ENCODE measurements at places on chromosomes 7 and 10.
A peak's percentile ranks its signal among the peaks of the same experiment; 100 is the strongest.

DNA sequence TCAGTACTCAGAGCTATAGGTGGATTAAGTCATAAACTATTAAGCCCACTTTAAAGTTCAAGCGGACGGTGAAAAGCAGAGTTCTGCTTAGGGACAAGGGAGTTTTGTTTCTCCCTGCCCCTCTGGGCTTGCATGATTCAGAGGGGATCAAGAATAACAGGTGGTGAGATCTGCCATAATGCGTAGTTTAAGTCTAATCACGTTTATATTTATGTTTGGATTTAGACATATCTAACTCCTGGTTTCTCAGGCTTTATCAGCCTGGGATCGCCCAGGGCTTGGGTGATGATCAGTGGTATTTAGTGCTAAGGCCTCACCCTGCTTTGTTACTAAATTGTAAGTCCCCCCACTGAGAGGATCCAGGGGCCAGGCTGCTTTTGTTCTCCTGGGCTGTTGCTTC, 335.4 kb upstream of the NRP1 start:
- no peak for DNase-seq

GRCh38 chr7:75619636-75620035, 119.1 kb downstream of the HIP1 start:
- DNase-seq = no peak

DNA sequence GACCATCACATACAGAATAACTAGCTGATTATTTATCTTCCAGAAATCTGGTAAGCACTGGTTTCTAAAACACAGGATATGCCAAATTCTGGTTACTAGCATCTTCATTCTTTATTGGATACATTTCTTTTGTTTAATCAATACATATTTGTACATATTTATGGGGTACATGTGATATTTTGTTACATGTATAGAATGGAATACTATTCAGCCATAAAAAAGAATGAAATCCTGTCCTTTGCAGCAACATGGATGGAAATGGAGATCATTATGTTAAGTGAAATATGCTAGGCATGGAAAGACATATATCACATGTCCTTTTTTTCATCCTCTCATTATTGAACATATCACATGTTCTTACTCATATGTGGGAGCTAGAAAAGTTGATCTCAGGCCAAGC, 32.7 kb upstream of the PURB start:
- DNase-seq = no peak

- DNase-seq = no peak
Measured at GRCh38 chr7:2068693-2069471, 163.9 kb downstream of the MAD1L1 start.

DNA sequence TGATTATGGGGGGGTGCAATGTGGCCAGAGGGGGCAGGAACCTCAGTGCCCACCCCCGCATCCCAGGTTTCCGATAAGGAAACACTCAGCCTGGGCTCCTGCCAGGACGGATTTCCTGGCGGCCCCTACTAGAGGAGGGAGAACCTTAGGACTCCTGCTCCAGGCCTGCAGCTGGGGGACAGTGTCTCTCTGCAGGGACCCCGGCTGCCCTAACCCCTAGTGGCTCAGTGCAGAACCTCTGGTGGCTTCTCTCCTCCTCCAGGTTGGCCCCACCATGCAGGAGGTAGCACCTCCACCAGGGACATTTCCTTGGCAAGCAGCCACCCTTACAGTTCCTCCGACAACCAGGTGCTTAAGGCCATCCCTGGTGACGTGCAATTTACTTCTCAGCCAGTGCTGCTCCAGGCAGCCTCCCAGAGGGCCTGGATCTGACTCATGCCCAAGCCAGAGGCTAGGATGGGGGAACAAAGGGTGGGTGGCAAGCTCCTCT, 31.9 kb downstream of the SH2B2 start:
- no peak for DNase-seq

- no peak for DNase-seq
Measured at GRCh38 chr7:7977774-7978173, 9.2 kb downstream of the GLCCI1 start.

- DNase-seq = no peak
Measured at GRCh38 chr7:117682681-117683385, 190.4 kb downstream of the CTTNBP2 start.

DNA sequence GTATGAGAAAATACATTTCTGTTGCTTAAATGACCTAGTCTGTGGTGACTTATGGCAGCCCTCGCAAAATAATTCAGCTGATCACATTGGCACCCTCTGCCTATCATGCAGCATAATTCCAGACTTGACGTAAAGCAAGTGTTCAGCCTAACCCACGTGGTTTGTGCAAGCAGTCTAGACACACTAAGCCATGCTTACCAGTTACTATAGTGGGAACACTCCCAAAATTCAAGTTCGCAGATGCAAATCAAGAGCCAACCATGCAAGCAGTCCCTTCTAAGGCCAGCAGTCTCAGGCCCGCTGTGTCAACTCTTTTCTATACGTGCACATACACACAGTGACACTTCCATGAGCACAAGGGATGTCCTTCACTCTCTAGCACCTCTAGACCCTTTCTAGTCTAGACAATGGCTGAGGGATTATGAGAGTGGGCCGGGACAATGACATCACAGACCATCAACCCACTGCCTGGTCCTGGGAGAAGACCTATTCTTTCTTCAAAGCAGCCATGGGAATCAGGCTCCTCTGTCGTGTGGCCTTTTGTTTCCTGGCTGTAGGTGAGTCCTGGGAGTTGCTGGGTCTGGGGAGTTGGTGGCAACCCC, 29.0 kb upstream of the PRSS1 start:
- no peak for DNase-seq

DNA sequence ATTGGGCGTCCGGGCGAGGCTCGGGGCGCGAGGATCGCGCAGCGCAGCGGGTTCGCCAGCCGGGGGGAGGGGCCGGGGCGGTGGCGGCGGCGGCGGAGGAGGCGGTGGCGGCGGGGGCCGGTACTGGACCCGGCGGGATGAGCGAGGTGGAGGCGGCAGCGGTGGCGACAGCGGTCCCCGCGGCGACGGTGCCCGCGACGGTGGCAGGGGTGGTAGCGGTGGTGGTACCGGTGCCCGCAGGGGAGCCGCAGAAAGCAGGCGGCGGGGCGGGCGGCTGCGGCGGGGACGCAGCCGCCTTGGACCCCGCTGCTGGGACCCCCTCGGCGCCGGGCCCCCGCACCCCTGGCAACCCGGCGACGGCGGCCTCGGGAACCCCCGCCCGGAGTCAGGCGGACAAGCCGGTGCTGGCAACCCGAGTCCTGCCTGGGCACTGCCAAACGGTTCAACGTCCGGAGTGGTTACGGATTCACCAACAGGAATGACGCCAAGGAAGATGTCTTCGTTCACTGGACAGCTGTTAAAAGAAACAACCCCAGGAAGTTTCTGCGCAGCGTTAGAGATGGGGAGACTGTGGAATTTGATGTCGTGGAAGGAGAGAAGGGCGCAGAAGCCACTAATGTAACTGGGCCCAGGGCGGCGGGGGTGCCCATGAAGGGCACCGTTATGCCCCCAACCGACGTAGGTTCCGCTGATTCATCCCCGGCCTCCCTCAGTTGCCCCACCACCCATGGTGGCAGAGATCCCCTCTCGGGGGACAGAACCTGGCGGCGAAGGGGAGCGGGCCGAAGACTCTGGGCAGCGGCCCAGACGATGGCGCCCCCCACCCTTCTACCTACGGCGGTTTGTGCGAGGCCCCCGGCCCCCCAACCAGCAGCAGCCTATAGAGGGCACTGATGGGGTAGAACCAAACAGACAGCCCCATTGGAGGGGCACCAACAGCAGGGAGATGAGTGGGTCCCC, 100.3 kb upstream of the CPXM2 start:
- no peak for DNase-seq

DNA sequence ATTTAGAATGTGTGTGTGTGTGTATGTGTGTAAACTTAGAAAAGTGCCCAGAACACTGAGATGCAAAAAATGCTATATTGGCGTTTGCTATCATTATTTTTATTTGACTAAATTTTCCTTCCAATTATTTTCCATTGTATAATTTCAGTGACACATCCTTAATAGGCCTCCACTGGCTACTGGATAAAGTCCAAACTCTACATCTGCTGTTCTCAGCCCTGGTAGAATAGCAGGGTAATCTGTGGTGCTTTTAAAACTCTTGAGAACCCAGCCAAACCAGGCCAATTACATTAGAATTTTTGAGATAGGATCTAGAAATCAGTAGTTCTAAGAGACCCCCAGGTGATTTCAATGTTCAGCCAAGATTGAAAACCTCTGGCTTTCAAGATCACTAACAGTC, 66.4 kb downstream of the ZNF503 start:
- DNase-seq = no peak

DNA sequence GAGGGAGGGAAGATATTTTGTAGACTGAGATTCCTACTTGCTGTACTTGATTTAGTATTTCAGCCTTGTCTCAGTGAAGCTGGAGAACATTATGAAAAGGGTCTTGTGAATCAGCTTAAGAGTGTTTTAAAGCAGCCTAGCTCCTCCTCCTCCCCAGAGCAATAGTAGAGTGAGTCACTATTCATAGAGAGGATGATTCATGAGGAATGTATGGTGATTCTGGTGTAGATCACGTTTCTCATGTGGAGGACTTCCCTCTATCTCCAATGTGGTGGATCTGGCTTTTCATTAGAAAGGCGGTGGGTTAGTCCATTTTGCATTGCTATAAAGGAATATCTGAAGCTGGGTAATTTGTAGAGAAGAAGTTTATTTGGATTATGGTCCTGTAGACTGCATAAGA, 340.1 kb upstream of the CHRM2 start:
- DNase-seq = no peak

- no peak for DNase-seq
Measured at GRCh38 chr10:117262291-117262902, 21.5 kb downstream of the SLC18A2 start.

DNA sequence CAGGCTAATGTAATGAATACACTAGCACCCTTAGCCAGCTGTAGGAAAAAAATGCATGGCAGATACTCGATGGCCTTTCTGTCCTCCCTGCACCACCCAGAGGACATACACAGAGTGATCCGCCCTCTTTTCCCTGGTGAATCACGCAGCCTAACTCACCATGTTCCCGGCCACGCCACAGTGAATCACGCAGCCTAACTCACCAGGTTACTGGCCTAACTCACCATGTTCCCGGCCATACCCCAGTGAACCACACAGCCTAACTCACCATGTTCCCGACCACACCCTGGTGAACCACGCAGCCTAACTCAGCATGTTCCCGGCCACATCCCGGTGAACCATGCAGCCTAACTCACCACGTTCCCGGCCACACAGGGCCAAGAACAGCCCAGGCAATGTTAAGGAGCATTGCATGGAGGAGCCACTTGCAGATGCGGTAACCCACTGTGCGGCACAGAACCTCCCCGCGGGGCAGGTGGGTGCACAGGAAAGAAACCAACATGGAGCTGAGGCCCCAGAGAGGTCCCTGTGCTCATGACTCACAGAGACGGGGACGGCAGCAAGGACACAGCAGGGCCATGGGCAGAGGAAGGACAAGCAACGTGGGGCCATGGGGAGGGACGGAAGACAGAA, 508.5 kb downstream of the DNAJB6 start:
- no peak for DNase-seq

- no peak for DNase-seq
Measured at GRCh38 chr10:85666987-85667386, 699.6 kb downstream of the GRID1 start.

DNA sequence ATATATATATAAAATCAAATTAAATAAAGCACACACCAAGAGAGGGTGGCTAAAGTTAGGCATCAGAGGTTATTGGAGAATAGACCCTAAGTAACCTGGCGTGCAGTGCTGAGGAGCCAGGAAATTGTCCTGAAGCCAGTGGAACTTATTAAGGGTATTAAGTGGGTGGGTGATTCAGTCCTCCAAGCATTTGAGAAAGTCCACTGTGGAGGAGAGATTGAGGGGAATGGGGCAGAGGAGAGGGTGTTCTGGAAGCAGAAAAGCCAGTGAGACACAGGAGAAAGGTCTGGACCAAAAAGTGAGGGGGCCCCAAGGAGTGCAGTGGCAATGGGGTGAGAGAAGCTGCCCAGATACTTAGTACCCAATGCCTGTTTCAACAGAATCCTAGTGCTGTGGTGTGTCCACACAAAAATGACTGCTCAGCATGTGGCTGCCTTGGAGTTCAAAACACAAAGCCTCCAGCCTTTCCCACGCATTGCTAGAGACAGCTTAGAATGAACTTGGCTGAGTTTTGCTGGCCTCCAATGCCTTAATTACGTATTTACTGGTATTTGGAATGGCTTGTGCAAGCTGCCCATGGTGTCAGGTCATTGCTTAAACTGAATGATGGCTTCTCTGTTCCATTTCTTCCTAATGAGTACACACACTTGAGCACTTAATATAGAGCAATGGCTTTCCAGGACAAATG, 44.9 kb upstream of the CHST15 start:
- DNase-seq = peak; percentile 61

GRCh38 chr10:128567551-128567950, 441.3 kb upstream of the MKI67 start:
- no peak for DNase-seq

- DNase-seq = no peak
Measured at GRCh38 chr10:16816830-16817124, 447 bp downstream of the RSU1 start.

DNA sequence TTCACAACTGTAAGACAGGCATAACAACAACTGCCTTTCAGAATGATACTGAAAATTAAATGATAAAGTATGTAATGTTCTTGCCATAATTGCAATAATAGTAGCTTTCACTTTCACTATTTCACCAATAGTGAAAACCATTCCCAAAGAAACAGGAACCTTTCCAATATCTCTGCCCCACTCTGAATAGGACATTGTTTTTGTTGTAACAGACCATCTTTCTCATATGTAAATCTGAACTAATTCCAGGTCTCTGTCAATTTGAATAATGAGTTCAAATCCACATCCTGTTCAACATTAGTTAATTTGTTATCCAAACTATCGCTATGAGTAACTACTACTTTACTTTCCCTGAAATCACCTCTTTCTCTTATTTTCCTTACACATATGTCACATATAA, 148.0 kb downstream of the LRRN3 start:
- DNase-seq = no peak

- no peak for DNase-seq
Measured at GRCh38 chr10:101400585-101400984, 46.6 kb downstream of the BTRC start.

All from spinal cord (tissue), 10 donors.